ENCODE measurements at places on chromosomes 3 and 15.

DNA sequence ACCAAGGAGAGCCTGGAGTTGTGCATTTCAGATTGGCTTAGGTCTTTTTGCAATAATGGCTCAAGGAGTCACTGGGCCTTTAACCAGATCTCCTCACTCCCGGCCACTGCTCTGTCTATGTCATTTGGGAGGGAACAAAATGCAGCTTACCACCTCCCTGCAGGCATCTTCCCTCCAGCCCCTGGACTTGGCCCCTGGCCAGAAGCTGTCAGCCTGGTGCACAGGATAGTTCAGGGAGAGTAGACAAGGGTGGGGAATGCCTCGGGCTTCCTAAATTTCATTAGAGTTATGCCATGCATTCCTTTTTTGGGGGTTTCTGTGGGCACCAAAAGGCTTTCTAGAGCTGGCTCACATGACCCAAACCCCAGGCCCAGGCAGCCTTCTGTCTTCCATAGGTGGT is 70.2 kb upstream of the HRH1 start:
- DNase-seq, result no peak

- DNase-seq, result peak; percentile 10
These were observed 41.9 kb upstream of the SLC6A1 start for GRCh38 chr3:10950476-10951294.

DNA sequence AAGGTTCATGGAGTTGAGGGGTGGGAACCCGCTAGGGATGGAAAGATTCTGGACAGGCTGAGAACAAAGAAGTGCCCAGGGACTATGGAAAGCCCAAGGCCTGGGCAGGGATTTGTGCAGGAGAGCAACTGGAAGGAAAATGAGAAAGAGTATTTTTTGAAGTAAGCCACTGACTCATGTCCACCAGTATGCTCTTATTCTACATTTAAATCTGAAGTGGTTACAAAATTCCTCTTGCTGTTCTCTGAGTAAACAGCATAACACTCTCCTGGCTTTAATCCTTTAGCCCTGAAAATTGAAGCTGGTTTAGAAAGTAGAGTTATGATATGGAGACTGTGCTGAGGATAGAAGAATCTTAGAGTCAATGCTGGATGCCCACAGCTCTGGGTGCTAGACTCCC is 165.2 kb downstream of the ISL2 start:
- no peak for DNase-seq

DNA sequence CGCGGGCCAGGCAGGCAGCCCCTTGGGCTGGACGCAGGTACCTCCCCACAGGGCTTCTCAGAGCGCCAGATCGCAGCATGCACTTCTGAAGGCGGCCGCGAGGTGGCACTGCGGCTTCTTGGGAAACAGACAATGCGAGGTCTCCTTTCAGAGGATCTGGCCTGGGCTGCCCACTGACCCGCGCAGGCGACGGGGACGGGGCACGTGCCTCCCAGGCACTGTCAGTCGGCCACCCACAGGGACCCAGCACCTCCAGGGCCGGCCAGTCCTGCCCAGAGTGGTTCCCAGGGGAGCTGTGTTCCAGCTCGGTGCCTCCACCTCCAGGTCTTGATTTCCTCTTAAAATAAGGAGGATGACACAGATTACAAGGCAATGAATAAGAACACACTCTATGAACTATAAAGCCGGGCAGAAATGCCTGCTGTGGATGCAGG is 24.4 kb upstream of the TXNRD3 start:
- peak; percentile 28 for DNase-seq

DNA sequence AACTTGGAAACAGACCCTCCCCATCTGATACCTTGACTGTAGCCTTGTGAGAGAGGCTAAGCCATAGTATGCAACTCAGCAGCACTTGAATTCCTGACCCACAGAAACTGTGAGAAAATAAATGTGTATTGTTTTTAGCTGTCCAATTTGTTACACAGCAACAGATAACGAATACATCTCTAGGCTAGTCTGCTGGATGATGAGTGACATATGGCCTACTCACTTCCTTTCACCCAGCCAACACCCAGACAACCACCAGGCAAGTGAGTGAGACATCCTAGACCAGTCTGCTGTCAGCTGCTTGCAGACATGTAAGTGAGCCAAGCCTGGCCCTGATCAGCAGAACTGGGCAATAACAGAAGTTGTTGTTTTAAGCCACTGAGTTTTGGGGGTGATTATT is 19.2 kb upstream of the SMAD6 start:
- DNase-seq, result no peak

GRCh38 chr15:87212041-87212440 is 1044.5 kb downstream of the NTRK3 start:
- DNase-seq, result no peak

DNA sequence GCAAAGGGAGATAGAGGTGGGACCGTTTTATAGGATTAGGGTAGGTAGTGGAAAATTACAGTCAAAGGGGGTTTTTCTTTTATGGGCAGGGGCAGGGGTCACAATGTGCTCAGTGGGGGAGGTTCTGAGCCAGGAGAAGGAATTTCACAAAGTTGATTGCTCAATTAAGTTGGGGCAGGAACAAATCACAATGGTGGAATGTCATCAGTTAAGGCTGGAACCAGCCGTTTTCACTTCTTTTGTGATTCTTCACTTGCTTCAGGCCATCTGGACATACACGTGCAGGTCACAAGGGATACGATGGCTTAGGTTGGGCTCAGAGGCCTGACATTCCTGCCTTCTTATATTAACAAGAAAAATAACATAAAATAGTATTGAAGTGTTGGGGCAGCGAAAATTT is 453.8 kb downstream of the VGLL3 start:
- no peak for DNase-seq

DNA sequence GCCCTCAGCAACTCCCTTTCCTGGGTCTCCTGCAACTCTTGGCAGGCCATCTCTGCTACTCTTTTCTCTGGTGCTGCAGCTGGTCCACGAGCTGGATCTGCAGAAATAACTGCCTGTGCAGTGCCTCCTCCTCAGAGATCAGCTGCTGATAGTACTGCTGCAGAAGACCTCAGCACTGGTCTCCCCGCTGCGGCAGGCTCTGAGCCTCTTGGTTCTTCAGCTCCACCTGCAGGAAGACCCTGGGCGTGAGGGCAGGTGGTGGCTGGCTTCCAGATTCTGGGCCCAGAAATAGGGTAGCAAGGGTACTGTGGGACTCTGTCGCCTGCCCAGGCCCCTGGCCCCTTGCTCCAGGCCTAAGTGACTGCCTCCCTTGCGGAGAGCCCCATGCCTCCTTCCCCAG is 79.7 kb upstream of the C2CD4B start:
- DNase-seq, result no peak

DNA sequence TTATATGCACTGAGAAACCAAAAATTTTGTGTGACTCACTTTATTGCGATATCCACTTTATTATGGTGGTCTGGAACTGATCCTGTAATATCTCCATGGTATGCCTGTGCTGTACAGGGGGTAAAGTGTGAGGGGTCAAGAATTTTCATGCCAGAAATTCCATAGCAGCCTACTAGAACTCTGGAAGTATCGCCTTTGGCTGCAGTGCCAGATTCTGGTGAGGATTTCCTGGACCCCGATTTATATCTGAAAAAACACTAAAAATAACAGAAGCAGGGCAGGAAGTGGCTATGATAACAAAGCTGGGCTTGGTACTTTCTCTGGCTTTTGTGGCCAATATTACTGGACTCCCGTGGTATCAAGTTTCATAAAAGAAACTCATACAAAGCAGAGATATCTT is 36.4 kb downstream of the CCDC80 start:
- DNase-seq, result peak; percentile 63

GRCh38 chr15:67458331-67459029 is 62.5 kb upstream of the C15orf61 start:
- DNase-seq, result no peak

DNA sequence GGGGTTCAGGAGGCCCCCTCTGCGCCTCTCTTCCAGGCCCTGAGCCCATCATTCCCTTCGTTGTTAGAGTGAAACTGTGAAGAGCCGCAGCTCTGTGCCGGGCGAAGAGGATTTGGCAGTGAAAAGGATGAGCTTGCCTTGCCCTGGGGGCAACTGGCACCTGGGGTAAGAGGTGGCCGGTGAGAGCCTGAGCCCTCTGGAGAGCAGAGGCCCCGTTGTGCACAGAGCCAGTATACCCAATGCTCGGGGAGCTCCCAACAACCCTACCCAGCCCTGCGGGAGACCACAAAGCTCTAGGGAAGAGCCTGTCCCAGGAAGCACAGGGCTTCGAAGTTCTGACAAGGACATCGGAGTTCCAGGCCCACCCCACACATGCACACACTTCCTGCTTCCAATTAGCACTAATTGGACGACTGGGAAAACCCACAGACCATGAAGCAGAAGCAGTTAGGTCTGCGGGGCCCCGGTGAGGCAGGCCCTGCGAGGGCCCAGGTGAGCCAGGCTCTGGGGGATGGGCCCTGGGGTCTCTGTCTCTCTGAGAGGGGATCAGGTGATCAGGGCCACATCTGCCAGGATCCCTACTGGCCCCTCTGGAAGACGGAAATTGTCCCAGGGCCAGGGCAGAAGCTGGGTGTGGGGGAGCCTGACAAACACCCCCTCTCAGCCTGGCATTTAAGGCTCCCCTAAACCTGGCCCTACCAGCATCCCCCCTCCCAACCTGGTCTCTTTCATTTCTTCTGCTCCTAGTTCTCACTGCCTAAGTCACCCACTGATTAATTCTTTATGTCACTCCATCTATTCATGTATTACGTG is 27.9 kb upstream of the SFMBT1 start:
- DNase-seq, result no peak

DNA sequence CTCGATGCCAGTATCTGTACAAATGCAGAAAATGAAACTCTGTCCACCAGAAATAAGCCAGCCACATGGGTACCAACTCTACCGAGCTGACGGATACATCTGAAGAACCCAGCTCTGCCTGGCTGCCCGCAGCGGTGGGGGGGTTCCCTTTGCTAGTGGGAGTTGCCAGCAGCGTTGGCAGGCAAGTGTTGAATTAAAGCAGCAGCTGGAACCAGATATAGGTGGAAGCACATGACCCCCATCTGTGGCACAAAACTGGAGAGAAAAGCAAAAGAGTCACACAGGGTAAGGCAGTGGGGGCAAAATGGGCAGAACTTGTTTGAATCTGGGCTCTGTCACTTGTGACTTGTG is 17.9 kb downstream of the CRYGS start:
- DNase-seq, result no peak

DNA sequence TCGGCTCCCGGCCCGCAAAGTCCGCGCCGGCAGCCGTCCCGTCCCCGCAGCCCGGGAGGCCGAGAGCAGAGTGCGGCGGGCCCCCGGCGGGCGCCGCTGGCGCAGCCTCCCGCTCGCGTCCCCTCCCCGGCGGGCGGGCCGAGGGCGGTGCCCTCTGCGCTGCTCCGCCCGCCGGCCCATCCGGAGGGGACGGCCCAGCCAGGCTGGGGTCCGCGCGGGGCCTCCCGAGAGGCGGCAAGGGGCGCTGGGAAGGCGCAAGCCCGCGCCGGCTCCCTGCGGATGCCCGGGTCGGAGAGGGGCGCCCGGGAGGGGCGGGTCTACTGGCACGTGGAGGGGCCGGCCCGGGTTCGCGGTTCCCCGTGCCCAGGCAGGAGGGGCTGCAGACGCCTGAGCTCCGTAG is at the start of the genes CLCN2 and POLR2H:
Gene CLCN2 (minus strand): TSS at position 74 of the 400 bp plus-strand sequence. CDS start 126 bp downstream, outside the sequence.
Gene POLR2H (plus strand): TSS at position 179 of the 400 bp plus-strand sequence. CDS start 1,783 bp downstream, outside the sequence.
- DNase-seq, result no peak

GRCh38 chr3:33954956-33955355 is 156.5 kb downstream of the PDCD6IP start:
- DNase-seq, result no peak

DNA sequence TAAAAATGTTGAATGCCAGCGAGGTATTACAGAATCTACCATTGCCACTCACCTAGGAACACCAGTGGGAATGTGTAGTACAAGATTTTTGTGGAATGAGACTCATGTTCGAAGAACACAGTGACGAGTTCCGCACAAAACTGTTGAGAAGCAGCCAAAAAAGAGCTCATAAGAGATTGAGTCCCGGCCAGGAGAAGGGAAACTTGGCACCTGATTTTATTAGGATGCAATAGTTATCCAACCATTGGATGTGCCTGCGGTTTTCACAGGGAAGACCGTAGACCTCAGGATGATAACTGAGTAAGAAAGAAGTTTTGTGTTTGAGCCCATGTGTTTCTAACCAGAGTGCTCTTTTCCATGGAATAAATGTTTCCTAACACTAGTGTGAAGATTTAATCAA is 88.9 kb downstream of the PTPRG start:
- DNase-seq, result peak; percentile 95

GRCh38 chr3:71214797-71215196 is 368.7 kb downstream of the FOXP1 start:
- DNase-seq, result no peak

DNA sequence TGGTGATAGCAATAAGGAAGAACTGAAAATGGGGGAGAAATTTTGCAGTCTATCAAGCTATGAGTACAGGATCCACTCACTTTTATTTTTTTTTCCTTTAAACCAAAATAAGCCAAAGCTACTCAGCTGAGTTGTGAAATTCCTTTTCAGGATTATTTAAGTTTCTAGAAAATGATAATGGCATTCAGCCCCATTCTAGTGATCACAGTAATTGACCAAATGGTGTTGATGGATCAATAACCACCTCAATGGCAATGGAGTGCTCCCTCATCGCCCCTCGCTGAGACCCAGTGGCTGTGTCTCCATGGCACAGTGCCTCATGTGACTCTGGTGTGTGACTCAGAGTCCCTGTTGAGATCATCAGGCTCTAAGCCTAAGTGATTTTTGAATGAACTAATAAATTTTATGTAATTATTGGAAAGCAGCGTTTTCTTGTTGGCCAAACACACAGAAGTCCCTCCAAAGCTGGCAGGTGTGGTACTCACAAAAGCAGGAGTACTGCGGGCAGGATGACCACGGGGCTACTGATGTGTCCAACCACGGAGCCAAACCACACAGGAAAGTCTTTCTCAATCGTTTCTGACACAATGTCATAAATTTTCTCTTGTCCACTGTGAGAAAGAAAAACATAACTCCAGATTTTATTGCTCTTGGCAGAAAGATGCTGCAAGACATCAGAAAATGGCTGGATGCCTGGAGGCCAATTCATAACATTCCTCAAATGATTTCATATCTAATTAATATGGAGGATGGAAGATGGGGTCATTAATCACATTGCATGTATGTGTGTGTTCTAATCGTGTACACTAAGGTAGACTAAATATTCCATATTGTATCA is 14.4 kb upstream of the STARD5 start:
- peak; percentile 94 for DNase-seq

- DNase-seq, result no peak
These were observed 22.2 kb upstream of the GRIP2 start for GRCh38 chr3:14562121-14562890.

DNA sequence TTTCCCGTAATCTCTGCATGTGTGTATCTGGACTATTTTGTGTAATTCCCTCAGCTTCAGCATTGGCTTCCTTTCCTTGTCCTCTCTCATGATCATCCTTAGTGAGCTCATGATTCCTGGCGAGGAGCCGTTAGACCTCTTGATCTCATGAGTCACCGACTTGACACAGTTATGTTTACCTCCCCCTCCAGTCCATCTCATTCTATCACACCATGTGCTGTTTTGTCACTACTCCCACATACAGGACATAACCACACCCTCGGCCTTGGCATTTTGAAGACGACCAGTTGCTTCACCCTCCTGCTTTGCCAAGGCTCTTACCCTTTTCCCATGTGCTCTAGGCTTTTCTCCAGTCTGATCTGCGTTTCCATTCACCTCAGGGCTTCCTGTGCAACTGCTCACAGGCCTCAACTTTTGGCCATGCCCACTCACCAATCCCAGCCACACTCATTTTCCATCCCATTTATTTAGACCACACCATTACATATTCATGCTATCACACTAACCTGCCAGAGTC is 41.5 kb downstream of the CP start:
- DNase-seq, result peak; percentile 99

Data from GM04504 (cell line).